CD4-positive, alpha-beta T cell treated with Interleukin-1 beta for 1 hour (primary cell): ENCODE measurements at places on chromosomes 3 and 15.

- DNase-seq = no peak
These were observed 36.5 kb downstream of the SLC12A6 start for GRCh38 chr15:34301058-34301457.

DNA sequence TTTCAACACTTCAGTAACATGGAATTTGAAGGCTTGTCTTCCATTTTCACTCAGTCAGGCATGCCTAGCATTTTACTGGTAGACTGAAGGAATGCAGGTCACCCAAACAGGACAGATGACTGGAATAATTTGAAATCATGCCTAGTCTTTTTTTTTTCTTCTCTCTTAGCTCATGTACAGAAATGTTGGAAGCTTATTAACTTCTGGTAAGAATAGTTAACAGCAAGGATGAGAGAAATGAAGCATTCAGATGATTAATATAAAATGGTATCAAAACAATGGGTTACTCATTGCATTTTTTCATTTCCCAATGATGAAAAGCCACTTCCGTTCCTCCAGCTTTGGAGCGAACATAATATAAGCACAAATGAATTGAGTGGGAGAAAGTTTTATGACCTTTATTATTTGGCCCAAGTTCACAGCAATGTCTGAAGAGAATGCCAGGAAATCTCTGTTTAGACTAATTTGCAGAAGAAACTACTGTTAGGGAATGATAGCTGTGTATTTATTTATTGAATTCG is 431.6 kb upstream of the RASGRP1 start:
- DNase-seq = no peak

GRCh38 chr3:50392101-50392715 is 32.9 kb upstream of the TMEM115 start:
- DNase-seq = no peak

DNA sequence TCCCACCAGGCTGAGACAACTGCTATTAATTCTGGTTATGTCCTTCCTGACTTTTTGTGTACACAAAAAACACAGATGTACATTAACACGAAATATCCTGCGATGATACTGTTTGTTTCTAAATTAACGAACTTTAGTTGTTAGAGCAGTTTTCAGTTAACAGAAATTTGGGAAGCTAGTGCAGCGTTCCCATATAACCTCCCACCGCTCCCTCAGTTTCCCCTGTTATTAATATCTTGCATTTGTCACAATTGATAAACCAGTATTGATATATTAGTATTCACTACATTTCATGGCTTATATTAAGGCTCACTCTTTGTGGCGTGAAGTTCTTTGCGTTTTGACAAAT is 45.3 kb upstream of the RNU6-1 start:
- no peak for DNase-seq

GRCh38 chr15:62348118-62348517 is 183.0 kb upstream of the C2CD4B start:
- DNase-seq = no peak

DNA sequence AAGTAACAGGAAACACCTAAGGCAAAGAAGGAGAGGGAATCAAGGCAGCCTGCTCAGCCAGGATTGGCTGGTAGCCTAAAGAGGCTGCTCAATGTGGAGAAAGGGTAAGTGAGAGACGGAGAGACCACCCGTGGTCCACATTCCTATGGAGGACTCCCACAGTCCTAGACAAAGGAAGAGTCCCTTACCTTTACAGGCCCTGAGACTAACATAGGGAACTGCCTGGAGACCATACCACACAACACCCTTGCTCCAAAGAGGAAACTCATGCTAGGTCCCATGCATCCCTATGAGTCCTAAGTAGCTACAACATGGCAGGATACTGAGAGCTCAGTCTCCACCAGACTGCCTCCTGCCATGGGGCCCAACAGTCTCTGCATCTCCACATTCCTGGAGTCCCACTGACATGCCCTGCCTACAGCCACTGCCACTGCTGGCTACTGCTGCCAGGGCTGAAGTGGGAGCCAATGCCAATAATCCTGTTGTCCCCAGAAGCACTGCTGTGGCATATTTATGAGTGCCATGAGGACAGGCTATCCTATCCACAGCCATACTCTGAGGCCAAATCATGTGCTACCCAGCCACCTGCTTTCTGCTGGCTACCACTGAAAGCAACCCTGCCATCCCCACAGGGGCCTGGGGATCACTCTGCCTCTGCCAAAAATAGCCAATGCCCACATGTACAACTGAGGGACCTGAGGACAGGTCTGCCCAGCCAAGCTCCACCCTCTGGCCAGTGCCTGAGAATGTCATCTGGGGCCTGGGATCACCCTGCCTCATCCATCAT is 45.0 kb downstream of the COPS2 start:
- DNase-seq = no peak

- DNase-seq = no peak
These were observed 119.7 kb downstream of the WNT5A start for GRCh38 chr3:55367384-55367783.

GRCh38 chr15:77209221-77209620 is 138.3 kb upstream of the TSPAN3 start:
- no peak for DNase-seq

- DNase-seq = no peak
These were observed 42.4 kb upstream of the SLC41A3 start for GRCh38 chr3:126126286-126126685.

DNA sequence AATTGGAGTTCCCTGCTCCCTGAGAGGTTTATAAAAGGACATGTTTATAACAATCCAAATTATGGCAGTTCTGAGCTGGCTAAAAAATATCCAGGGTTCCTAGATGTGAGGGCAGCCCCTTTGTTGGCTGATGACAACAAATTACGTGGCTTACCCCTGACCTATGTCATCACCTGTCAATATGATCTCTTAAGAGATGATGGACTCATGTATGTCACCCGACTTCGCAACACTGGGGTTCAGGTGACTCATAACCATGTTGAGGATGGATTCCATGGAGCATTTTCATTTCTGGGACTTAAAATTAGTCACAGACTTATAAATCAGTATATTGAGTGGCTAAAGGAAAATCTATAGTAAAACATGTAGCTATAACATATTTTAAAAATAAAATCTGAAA is 13.9 kb downstream of the AADAC start:
- no peak for DNase-seq

GRCh38 chr3:148190441-148190990 is 507.2 kb upstream of the AGTR1 start:
- DNase-seq = no peak

- DNase-seq = no peak
These were observed 442 bp downstream of the QTRT2 start for GRCh38 chr3:114057011-114057347.

- DNase-seq = no peak
These were observed 51.0 kb downstream of the REC114 start for GRCh38 chr15:73493922-73494321.

- DNase-seq = no peak
These were observed 428.1 kb downstream of the ROBO2 start for GRCh38 chr3:77467702-77468625.

DNA sequence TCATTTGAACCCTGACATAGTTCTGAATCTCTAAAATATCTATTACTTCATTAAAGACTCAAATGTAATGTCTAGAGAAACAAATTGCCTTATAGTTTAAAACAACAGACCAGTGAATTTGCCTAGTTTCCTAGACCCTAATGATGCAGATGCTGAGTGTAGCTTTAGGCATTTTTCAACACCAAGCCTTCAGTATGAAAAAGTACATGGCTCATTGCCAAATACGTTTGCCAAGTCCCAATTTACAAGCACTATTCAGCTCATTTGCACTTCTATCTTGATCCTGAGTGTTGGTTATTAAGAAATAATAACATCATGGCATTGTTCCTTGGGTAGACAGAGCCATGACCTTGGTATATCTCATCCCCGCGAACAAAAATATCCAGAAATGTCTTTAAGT is 46.8 kb downstream of the EOMES start:
- DNase-seq = no peak

DNA sequence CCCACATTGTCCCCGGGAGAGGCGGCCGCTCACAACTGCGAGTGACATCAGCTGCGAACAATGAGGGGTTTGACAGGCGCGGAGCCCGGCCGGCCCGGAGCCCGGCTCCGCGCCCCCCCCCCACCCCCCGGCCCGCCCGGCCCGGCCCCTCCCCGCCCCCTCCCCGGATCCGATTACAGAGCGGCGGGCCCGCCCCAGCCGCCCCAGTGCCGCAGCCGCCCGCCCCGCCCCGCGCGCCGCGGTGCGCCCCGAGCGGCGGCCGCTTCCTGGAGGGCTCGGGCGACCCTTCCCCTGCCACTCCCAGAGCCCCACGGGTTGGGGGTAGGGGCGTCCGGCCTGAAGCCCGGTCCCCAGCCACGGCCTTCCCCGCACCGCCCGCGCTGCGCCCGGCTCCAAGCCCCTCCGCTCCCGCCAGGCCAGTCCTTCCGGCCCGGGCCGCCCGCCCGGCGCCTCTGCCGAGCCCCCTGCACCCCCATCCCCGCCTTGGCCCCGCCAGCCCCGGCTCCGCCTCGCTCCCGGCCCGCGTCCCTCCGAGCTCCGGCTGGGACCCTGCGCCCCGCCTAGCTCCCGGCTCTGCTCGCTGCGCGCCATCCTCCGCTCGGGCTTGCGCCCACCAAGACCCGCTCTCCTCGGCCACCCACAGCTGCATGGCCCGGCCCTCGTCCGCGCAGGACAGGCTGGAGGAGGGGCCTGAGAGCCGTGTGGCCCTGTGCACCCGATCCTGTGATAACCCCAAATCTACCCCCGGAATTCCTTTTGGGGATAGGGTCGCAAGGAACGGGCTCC is at the start of gene PCBP4:
TSS of gene PCBP4 (minus strand) at position 71 of the 786 bp plus-strand sequence. CDS start 6,214 bp downstream, outside the sequence.
- DNase-seq = peak; percentile 48

DNA sequence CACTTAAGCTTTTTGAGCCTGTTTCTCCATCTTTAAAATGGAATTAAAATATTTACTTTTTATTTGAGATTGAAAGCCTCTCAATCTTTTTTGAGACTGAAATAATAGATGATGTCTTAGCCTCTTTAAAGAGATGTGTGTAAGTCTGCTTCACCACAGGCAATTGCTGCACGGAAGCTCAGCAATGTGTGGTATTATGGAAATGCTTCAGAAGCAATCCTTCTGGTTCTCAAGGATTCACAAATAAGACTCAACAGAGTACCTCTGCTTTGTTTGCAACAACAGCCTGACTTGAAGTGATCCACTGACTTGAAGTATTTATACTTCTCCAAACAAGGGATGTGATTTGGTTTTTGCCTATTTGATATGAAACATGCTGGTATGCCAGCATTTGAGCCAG is 332.0 kb upstream of the RASGRP1 start:
- DNase-seq = no peak

- DNase-seq = no peak
These were observed 921.2 kb downstream of the SQOR start for GRCh38 chr15:46556010-46556409.

GRCh38 chr15:57382969-57383368 is 6.7 kb downstream of the CGNL1 start:
- no peak for DNase-seq
